ENCODE measurements at places on chromosomes 7 and 10.

GRCh38 chr10:10662716-10663408, 354.8 kb upstream of the CELF2 start:
- no peak overlapping the region for H3K27ac ChIP-seq
- no peaks in the 10 kb centered on the region for H3K36me3 ChIP-seq
- no peak for DNase-seq
- peaks cover 4% of the 10 kb centered on the region for H3K27me3 ChIP-seq
- H3K4me1 ChIP-seq: no peaks in the 10 kb centered on the region

DNA sequence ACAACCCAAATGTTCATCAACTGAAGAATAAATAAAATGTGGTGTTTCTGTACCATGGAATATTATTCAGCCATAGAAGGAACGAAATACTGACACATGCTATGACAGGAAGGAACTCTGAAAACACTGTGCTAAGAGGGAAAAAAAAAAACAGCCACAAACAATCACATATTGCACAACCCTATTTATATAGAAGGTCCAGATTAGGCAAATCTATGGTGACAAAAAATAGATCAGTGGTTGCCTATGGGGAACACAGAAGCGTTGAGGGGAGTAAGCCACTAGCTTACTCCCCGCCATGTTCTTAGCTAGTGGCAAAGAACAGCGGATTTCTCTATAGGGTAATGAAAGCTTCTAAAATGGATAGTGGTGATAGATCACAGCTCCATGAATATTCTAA, 198.4 kb downstream of the TPST1 start:
- no peak overlapping the region for H3K4me3 ChIP-seq
- no peak overlapping the region for H3K27ac ChIP-seq
- no peaks in the 10 kb centered on the region for H3K27me3 ChIP-seq
- H3K36me3 ChIP-seq: peaks cover 8% of the 10 kb centered on the region
- no peak for DNase-seq
- no peaks in the 10 kb centered on the region for H3K4me1 ChIP-seq

DNA sequence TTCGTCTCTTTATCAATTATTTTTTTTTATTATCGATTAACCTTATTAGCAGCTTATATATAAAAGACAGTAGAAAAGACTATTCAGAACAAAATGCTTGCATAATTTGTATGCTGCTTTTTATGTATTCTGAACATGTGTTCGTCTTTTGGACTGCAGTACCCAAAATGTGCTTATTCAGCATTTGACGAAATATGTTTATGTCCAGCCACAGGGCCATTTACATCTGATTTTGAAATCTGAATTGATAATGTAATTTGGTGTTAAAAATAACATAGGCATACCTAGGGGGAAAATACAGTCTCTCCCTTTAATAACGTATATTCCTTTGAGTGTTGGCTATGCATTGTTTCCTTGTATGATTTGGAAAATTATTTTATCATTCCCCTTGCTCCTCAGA, 386.0 kb downstream of the EXOC4 start:
- H3K27me3 ChIP-seq: no peaks in the 10 kb centered on the region
- no peak overlapping the region for H3K27ac ChIP-seq
- DNase-seq: no peak
- H3K36me3 ChIP-seq: no peaks in the 10 kb centered on the region
- H3K4me1 ChIP-seq: no peaks in the 10 kb centered on the region
- H3K4me3 ChIP-seq: no peak overlapping the region

DNA sequence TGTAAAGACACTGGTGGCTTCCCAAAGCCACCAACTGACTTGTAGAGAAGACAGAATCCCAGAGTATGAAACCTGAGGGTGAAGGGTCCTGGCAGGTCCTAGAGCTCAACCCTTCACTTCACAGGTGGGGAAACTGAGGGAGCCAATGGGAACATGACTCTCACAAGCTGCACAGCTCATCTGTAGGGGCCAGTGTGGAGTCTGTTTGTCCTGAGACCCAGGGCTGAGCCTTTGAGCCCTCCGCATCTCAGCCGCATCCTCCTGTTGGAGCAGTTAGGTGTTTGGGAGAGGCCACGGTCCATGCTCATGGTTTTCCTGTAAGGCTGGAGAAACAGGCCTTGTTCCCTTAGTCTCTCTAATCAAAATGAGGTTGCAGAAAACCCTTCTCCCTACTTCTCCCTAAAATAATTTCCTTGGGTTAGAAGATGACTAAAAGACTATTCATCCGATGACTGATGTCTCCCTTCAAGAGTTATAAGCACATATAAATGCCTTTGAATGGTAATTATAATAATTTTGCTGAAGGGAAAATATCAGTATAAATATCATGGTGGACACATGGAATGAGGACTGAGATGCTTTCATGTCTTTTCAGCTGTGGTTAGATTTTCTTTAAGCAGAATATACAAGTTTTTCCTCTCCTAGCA, 10.3 kb downstream of the HTRA1 start:
- H3K4me1 ChIP-seq: peaks cover 7% of the 10 kb centered on the region
- H3K36me3 ChIP-seq: no peaks in the 10 kb centered on the region
- no peak overlapping the region for H3K27ac ChIP-seq
- no peak overlapping the region for H3K4me3 ChIP-seq
- DNase-seq: no peak
